ENCODE measurements at places on chromosomes 7 and 10.
A peak's percentile ranks its signal among the peaks of the same experiment; 100 is the strongest.

DNA sequence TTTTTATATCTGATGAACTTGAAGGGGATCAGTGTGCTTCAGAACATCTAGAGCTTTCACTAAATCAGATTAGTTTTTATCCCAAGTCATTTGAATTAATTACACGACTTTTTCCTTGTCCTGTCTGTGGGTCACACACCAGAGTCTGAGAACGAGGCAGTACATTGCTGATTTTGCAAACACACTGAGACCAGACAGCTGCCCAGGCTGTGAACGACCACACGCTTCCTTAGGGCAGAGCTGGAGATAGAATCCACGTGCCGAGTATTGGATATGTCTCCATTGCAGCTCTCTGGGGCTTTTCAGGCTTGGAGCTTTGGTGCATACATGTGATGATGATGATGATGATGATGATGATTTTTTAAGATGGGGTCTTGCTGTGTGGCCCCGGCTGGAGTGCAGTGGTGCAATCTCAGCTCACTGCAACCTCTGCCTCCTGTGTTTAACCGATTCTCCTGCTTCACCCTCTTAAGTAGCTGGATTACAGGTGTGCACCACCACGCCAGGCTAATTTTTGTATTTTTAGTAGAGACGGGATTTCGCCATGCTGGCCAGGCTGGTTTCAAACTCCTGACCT is 81.1 kb downstream of the CAMK1D start:
- no peak overlapping the region for H3K4me3 ChIP-seq
- no peaks in the 10 kb centered on the region for H3K36me3 ChIP-seq
- no peaks in the 10 kb centered on the region for H3K4me1 ChIP-seq
- DNase-seq: no peak
- no peaks in the 10 kb centered on the region for H3K27me3 ChIP-seq

DNA sequence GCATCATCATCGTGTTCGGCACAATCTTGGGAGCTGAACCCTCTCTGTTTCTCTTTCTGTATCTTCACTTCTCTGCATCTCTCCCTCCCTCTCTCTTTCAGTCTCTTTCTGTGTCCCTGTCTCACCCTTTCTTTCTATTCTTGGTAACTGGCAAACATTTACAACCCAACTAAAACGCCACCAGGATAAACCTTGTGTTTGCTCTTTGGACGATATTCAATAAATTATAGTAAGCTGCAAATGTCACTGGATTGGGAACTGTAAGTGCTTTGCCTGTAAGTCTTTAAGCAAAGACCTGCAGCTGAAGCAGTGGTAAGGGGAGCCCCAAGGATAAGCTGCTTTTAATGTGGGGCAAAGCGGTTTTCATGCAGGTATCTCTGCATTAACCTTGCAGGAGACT is 558.0 kb upstream of the MKI67 start:
- no peak overlapping the region for H3K4me3 ChIP-seq
- H3K27ac ChIP-seq: no peak overlapping the region
- H3K4me1 ChIP-seq: peaks cover 14% of the 10 kb centered on the region
- H3K36me3 ChIP-seq: no peaks in the 10 kb centered on the region

GRCh38 chr10:24726626-24727025 is 2.9 kb upstream of the ARHGAP21 start:
- DNase-seq: no peak
- peaks cover 2% of the 10 kb centered on the region for H3K36me3 ChIP-seq
- H3K4me3 ChIP-seq: peak overlapping the region; percentile 67

GRCh38 chr7:80942261-80943041 is 23.6 kb upstream of the SEMA3C start:
- peak overlapping the region; percentile 50 for H3K4me3 ChIP-seq
- no peaks in the 10 kb centered on the region for H3K27me3 ChIP-seq
- peaks cover 30% of the 10 kb centered on the region for H3K4me1 ChIP-seq
- DNase-seq: no peak

- no peak overlapping the region for H3K27ac ChIP-seq
- peaks cover 64% of the 10 kb centered on the region for H3K27me3 ChIP-seq
- no peak for DNase-seq
- peaks cover 36% of the 10 kb centered on the region for H3K4me1 ChIP-seq
- no peaks in the 10 kb centered on the region for H3K36me3 ChIP-seq
Measured at GRCh38 chr7:50306494-50307367, 2.2 kb downstream of the IKZF1 start.

DNA sequence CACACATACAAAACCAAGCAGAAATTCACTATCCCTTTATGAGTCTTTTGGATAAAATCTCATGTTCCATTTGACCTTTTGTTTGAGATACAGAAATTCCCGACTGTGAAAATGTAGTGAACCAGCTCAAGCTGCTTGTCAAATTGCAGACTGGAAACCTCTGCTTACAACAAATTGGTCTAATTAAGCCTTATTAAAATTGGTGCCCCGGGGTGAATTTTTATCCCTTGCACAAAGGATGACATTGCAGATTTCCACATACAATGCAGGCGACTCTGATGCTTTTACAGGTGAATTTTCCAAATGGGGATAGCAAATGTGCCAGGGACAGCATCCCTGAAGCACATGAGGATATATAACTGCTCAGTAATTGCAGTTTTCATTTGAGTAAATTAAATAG is 257.3 kb downstream of the BMPER start:
- H3K4me3 ChIP-seq: no peak overlapping the region
- no peaks in the 10 kb centered on the region for H3K36me3 ChIP-seq
- no peak for DNase-seq
- H3K4me1 ChIP-seq: no peaks in the 10 kb centered on the region
- H3K27me3 ChIP-seq: no peaks in the 10 kb centered on the region
- peak overlapping the region; percentile 57 for H3K27ac ChIP-seq

DNA sequence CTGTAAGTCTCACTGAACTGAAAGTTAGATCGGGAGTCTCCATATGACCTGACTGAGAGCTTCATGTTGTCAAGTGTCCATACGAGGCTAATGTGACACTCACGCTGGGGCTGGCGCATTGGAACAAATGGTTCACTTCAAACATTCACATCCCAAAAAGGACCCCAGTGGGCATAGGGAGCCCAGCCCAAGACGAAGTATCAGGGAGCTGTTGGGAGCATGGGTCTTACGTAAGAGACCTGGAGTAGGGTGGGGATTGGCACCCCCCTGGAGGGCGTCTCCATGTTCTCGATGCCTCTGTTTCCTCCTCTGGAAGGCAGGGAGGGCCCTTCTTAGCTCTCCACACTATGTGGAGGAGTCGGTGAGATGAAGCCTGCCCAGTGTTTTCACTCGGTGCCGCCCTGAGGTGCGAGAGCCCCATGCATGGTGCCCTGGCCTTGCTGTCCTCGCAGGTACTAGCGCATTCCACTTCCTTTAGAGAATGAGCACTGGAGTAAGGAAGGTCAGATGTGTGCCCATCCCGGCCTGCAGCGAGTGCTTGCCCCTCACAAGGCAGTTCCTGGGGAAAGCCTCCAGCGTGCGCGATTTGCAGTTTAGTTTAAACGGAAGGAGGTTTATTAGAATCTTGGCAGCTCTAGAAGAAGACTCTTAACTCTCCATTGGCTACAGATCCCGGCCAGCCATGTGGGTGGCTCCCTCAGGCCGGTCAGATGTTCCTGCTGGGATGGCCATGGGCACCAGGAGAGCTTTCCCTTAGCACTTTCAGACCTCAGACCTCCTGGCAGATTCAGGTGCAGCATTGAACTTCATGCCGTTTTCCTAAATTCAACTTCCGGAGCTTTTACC is 64.4 kb downstream of the PTPRE start:
- peaks cover 49% of the 10 kb centered on the region for H3K4me1 ChIP-seq
- H3K27me3 ChIP-seq: no peaks in the 10 kb centered on the region
- peak overlapping the region; percentile 51 for H3K27ac ChIP-seq
- H3K36me3 ChIP-seq: no peaks in the 10 kb centered on the region
- H3K4me3 ChIP-seq: no peak overlapping the region

Measured in neural crest cell (in vitro differentiated cells).